Central memory CD4-positive, alpha-beta T cell (primary cell): ENCODE measurements at places on chromosomes 2 and 18.

DNA sequence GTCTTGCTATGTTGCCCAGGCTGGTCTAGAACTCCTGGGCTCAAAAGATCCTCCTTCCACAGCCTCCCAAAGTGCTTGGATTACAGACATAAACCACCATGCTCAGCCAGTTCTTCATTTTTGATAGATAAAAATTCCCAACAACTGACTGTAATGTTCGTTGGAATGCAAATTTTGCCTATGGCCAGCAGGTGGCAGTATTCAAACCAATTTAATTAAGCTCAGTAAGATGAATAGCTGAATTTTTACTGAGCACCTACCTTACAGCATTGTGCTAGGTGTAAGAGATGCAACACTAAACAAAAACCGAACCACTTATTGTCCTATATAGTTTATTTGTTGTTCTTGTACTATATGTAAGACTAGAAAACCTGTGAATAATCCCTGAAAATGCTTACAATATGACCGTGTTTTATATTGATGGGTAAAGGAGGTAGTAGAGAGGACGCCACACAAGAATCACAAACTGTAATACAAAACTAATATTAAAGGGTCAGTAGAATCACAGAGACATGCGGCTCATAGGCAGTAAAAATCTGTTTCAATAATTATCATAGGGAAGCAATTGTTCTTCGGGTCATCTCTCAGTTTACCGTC is 8.2 kb upstream of the TMEM182 start:
- DNase-seq: peak; percentile 17

DNA sequence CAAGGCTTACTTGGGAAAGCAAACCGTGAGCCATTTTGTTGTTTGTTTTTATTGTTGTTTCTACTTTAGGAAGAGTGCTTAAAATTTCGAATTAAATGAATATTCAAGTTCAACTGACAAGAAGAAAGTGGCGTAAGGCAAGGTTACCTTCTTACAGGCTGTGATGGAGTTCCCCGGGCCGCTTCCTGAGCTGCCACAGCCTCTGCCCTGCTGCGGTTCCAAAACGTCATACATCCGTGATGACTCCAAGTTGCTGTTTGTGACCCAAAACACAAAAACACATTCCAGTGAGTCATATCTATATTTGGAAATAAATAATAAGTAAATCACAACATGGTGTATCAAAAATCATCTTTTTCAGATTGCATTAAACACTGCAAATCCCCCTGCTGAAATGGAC is 49.7 kb downstream of the SPHKAP start:
- no peak for DNase-seq

GRCh38 chr18:79608069-79608468 is 71.5 kb upstream of the CTDP1 start:
- DNase-seq: no peak

- no peak for DNase-seq
These were observed 16.8 kb downstream of the CXCR1 start for GRCh38 chr2:218149848-218150440.

DNA sequence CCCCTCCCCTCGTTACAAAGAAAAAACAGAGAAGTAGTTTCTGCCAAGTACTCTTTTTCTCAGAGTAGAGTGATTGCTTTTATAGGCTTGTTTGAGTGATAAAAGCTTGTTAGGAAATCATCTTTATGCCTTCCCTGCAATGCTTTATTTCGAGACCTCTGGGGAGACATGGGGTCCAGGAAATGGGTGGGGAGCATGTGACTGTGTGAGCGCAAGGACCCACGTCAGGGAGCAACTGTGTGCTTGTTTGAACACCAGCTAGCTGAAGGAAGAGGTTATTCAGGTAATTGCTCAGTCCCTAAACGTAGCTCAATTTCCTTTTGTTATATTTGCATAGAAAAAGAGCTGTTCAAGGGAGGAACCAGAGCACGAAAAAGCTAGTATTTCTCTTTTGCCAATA is 187.3 kb downstream of the FAM210A start:
- DNase-seq: peak; percentile 51

DNA sequence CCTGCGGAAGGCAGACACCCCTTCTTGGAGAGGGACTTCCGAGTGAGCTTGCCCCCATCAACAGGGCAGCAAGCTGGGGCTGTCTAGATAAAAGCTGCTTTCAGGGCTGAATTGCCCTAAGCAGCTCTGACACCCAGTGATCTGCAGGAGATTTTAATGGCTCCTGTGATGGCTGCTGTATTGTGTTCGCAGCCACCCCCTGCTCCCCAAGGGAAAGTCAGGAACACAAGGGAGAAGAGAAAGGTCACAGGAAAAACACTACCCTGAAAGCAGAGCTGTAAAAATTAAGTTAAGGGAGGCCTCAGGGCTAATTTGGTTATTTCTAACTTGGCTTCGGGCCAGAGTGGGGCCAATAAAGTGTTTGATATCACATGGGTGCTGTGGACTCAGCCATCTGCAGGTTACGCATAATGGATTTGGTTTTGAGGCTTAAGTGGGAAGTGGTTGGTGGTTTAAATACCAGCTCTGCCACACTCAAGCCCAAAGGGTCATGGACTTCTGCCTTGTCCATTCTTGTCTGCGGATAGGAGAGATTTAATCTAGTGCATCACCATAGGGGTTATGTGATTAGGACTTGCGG is 147.6 kb downstream of the CLIP4 start:
- no peak for DNase-seq

DNA sequence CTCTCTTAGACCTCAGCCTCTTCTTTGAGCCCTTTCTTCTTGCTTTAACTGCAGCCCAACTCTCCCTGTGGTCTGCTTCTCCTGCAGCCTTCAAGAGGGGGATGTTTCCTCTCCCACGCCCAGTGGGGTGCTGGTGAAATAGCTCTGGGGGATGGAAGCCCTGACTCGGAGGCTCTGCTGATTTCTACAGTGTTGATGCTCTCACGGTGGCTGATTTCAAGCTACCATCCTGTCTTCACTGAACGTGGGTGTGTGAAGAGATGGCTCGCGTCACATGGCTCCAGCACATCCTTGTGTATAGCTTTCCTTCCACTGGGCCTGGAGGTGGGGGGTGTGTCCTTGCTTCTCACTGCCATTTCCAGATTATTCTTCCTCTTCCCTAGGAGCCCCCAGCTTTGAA is 20.0 kb downstream of the MPP4 start:
- DNase-seq: no peak

DNA sequence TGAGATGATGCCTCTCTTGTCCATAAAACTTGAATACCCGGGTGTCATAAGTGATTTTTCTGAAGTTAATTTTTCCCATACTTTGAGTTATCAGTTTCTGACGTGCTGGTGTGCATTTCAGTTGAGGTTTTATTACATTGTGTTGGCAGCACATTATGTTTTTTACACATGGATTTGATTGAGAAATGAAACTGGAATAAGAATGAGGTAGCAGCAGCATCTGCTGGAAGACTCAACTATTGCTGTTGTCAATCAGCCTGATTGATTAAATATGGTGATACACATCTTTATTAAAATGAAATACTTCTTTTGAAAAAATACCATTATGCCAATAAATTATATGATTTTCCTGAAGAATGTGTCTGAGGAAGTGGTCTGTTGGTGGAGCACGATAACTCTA is 60.5 kb downstream of the INSIG2 start:
- no peak for DNase-seq

DNA sequence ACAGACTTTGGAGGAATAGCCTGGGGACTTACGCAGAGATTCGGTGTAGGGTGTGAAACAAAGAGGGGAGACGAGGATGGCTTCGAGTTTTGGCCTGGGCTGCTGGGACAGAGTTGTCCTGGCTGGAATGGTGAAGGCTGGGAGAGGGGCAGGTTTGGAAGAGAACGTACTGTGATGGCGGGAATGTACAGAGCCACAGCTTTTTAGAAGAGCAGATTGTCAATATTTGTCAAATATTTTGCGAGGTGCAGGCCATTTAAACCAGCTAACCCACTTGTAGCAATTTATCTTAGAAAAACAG is 14.4 kb upstream of the ITM2C start:
- DNase-seq: no peak

GRCh38 chr18:33749834-33750233 is 171.8 kb downstream of the ASXL3 start:
- DNase-seq: no peak

DNA sequence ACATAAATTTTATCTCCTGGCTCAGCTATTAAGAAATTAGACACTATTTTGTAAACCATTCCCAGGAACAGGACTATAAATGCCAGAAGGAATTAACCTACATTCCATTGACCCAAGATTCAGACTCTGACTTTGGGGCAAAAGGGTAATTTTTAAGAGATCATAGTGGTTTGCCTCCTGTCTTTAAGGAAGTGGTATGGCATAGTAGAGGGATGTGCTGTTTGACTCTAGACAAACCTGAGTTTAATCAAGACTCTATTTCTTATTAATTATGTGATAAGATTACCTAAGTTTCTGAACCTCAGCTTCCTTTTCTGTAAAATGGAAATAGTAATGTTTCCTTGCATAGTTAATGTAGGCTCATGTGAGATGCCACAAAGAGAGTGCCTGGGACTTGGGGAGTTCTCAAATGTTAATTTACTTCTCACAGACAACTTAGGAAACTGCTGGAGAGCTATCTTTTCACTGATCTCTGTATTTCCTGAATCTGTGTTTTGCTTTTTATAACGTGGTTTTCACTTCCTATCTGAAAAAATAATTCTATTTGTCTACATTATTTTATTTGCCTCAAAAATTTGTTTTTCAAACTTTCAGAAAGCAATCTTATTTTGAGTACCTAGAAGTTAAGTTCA is 11.9 kb upstream of the SLC40A1 start:
- no peak for DNase-seq

DNA sequence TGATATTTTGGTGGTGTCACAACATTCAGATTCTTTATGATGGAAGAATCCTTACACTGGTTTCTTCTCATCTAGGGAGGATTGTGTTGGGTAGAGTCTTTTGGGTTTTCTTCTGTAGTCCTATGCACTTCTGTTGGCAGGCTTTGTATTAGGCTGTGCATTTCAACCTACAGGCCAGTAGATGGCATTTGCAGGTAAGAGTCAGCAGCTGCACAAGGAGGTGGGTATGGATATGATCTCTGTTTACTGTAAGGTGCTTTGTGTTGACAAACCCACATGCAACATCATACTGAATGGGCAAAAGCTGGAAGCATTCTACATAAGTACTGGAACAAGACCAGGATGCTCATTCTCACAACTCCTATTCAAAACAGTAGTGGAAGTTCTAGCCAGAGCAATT is 656.8 kb downstream of the METTL4 start:
- no peak for DNase-seq

- DNase-seq: no peak
These were observed 40.1 kb downstream of the CDC42EP3 start for GRCh38 chr2:37631292-37631691.

GRCh38 chr2:135948642-135949355 is 36.6 kb downstream of the DARS1 start:
- DNase-seq: peak; percentile 55

DNA sequence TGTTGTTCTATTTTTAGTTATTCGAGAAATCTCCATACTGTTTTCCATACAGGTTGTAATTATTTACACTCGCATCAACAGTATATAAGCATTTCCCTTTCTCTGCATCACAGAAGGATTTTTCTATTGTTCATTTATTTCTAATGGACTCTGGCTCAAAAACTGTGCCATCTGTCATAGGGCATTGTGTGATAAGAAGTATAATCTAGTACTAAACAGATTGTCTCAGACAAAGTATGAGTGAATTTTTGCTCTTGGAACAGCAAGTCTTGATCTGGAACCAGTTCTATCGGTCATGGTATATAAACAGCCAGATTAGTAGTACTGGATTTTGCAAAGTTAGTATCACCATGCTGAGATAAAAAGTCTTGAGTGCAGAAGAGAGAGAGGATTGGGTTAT is 145.8 kb downstream of the KIAA1328 start:
- no peak for DNase-seq

DNA sequence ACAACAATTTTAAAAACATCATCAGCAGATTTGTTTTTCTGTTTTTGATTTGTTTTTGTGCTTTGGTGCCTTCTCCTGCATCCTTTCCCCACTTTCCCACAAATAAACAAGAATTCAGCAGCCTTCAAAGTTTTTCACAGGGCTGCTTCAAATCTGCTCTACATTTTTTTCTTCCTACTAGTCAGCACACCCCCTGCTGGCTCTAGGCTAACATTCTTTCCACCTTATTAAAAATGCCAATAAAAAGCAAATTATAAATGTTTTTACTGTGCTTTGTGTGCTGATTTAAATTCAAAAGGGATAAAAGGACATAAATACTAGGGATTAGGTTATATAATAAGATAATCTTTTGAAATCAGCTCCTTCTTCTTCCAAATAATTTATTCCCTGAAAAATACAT is 6.2 kb upstream of the CNTNAP5 start:
- no peak for DNase-seq

GRCh38 chr2:233856184-233856583 is 1.8 kb upstream of the HJURP start:
- no peak for DNase-seq

DNA sequence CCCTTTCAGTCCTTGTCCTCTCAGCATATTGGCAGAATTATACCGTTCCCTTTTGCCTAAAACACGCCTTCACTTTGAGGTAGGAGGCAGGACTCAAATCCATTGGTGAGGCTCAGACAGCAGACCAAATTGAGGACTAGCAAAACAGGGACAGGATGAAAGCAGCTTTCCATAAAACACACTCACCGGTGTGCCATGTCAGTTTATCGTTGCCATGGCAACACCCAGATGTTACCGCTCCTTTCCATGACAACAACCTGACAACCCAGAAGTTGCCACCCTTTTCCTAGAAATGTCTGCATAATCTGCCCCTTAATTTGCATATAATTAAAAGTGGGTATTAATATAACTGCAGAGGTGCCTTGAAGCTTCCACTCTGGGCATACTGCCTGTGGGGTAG is 730.4 kb downstream of the METTL4 start:
- DNase-seq: no peak

- DNase-seq: no peak
These were observed 206.9 kb upstream of the NRP2 start for GRCh38 chr2:205475416-205475768.

DNA sequence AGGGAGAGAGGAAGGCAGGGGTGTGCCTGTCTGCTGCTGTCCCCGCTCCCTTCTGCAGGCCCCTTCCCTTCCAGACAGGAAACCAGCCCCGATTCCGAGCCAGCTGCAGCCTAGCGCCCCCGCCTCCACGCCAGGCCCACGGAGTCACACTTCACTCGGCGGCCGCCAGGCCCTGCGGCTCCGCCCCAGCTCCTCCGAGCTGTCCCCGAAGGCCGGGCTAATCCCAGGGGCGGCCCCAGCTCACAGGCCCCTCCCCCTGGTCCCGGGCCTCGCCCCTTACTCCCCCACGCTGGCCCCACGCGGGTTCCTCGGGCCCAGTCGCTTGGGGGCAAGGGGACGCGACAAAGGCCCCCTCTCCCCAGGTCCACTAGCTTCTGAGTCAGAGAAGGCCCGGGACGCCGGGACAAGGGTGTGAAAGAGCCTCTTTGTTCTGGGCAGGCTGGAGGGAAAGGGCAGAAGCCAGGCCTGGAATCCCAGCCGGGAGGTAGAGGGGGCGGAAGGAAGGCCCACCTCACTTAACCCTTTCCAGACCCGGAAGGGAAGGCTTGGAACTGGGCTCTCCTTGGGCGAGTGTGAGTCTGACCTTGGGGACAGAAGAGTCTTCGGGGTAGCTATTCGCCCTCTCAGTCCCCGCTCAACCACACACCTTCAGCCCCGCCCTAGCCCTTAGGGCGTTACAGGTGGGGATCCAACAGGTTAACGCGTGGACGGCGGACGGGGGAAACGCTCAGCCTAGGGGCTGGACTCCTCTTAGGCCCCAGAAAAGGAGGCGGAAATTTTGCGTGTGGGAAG is 1.2 kb downstream of the RTKN start:
- peak; percentile 19 for DNase-seq

- no peak for DNase-seq
These were observed 36.5 kb upstream of the GLS start for GRCh38 chr2:190843890-190844699.
